ENCODE measurements at places on chromosomes 1 and 21.

- DNase-seq, result no peak
These were observed 23.8 kb upstream of the IFNAR1 start for GRCh38 chr21:33300701-33301631.

- no peak for DNase-seq
These were observed 4.6 kb downstream of the PRUNE1 start for GRCh38 chr1:151012684-151013471.

DNA sequence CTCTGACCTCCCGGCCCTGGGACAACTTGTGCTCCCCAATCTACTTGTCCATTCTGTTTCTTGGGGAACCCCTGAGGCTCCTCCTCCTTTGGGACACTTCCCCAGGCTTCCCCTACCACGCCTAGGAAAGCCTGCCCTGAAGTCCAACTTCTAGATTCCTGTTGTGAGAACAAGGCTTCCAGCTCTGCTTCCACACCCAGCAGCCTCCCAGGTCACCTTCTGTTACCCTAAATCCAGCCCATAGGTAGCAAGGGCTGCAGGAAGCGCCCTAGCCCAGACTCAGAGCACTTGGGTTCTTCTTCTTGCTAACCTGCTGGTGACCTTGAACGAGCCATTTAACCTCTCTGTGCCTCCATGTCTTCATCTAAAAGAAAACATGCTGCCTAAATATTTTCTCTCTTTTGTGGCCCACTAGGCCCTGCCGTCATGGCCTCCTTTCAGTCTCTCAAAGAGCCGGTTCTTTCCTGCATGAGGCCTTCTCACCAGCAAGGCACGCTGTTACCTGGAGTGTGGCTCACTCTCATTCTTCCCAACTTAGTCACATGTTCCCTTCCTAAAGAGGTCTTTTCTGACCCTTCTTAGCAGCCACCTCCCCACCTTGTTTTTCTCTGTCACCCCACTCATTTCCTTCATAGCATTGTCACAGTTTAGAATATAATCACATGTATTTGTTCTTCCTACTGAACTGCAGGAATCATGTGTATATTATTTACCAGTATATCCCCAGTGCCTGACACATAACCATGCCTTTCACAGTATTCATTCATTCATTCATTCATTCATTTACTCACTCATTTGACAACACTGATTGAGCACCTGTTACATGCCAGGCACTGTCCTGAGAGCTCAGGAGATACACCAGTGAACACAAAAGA is 1.4 kb downstream of the CAPN2 start:
- DNase-seq, result no peak

DNA sequence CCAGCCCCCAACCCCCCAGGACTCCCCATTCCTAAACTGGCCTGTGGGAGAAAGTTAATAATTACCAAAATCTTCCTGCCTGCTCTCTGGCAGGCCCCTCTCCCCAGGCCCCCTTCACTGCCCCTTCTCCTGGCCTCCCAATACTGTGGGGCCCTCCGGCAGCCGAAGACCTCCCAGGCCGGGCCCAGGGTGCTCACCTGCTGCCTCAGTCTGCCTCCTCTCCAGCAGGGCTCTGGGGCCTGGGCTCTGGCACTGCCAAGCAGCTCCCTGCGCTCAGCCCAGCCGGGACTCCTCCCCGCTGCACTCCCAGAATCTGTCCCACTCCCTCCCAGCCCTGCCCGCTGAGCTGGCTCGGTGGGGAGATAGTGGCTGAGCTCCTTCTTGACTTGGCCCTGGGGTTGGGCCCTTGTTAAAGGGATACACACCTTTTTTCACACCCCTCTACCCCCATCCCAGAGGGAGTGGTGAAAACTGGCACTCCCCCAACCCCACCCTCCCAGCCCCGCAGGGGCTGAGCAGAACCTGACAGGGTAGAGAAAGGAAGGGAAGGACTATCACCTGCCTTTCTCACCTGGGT is at the start of gene S100A16:
Gene S100A16 (minus strand): TSS at position 383 of the 577 bp plus-strand sequence. CDS start 4,986 bp downstream, outside the sequence.
- DNase-seq, result no peak

DNA sequence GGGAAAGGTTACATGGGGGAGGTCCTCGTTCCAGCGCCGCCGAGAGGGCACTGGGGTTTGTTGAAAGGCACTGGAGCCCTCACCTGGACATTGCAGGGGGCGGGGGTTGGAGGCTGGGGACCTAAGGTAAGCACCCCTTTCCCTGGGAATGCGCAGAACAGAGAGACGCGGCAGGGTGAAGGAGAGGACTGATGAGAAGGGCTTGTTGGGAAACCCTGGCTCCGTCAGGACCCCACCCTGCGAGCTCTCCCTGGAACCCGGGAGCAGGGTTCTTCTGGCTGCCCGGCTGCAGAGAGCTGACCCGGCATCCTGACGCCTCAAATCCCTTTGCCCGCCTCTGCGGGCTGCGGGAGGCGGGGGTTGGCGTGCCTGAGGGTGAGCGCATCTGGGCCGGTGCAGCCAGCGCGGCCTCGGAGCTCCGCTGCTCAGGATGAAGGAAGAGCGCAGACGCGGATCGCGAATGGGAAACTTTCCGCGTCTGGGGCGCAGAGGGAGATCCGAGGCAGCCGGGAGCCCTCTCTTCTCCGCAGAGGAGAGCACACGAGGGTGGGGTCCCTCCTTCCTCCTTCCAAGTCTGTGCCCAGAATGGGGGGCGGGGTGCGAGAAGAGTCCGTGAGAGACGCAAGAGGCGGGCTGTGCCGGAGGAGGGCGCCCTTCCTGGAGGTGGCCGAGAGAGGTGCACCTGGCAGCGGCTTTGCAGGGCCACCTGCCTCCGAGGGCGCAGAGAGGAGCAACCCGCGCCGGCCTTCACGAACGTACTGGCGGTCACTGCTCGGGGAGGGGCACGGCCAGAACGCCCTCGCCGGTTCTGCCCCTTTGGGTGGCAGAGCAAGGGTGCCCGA is 2.4 kb downstream of the IGSF21 start:
- no peak for DNase-seq

GRCh38 chr1:180581635-180582039 is 22.9 kb downstream of the OVAAL start:
- DNase-seq, result no peak

DNA sequence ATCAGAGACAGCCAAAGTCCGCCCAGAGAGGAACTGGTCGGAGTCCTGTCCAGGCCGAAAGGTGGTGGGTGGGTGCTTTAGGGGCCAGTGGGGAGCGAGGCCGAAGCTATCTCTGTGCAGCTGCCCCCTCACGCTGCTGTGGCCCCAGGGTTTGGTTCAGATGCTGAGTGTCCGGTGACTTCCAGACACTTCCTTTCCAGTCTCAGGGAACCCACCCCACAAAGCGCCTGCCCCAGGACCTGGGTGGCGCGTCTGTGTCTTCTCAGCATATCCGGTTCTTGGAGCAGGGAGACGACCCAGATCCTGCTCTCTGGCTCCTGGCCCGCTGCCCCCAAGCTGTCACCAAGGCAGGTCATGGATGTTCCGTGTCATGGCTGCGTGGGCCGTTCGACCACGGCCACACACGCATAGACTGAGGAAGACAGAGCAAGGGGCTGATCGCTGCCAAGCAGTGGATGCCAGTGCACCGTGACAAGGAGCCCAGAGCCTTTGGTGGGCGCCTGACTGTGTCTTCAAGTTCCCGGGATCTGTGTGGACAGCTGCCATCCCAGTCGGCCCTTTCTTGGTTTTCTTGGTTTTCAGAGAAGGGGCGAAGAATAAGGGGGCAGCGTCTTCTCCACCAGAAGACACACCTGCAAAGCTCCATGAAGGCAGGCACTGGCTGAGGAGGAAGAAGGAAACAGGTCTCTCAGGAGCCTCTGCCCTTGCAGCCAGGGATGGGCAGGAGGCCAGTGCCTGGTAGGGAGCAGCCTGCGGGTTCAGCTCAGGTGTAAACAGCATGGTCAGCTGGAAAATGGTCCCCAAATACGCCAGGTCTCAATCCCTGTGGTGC is 22.9 kb upstream of the COL18A1 start:
- DNase-seq, result no peak

DNA sequence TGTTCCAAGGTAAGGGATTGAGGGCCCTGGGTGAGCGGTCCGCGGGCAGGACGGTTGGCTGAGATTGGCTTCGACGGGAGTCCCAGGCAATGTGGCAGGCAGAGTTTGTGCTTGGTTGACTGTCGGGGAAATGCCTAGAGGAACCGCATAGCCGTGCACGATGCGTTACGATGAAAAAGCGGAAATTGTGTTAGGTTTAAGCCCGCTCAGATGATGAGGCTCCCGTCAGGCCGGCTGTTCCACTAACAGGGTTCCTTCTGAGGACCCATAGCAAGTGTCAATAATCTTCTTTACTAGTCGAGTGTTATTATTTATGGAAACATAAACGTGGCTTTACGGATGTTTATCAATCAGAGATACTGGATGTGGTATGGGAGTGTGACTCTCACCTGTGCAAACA is 117.8 kb upstream of the COL6A1 start:
- DNase-seq, result no peak

DNA sequence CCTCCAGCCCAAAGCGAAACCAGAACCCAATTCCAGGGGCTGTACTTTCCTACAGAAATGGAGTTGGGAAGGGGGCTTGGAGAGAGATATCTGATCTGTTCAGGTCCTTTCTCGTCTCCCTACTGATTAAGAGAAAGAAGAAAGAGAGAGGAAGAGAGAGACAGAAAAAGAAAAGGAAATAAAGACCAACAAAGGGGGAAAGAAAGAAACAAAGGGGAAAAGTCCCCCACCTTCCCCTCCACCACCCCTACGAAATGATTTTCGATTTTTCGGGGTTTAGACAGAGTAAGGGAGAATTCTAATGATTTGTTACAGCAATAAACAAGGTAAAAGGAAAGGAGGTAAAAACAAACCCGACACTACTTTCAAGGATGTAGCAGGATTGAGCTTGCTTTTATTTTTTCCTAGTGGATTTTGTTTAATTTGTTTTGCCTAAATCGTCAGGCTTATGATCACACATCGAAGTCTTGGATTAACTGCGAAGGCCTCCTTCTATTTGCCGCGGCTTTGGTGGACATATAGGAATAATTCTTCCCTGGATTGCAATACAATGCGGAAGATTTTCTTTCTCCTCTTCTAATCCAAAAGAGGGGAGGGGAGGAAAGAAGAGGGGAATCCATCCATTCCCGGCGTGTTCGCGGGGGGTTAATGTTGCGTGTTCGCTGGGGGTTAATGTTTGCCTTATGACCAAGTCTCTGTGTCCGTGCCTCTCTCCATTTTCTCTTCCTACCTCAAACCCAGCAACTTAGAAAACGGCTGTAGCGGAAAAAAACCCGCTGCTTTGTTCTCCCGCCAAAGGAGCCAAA is 1.9 kb downstream of the TAL1 start:
- DNase-seq, result peak; percentile 51

DNA sequence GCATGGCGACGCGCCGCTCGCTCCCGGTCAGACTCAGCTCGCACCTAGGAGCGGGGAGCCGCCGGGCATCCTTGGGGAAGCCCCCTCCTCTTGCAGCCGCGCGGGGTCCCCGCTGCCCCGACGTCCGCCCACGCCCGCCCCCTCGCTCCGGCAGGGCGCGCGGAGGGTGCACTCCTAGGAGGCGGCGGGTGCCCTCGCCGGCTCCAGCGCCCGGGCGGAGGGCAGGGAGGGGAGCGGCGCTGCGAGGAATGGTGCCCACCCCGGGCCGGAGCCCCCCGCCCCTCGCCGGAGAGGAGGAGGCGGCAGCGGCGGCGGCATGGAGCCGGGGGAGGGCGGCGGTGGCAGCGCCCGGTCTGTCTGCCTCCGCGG is 488 bp downstream of the FAM78B start:
- no peak for DNase-seq

DNA sequence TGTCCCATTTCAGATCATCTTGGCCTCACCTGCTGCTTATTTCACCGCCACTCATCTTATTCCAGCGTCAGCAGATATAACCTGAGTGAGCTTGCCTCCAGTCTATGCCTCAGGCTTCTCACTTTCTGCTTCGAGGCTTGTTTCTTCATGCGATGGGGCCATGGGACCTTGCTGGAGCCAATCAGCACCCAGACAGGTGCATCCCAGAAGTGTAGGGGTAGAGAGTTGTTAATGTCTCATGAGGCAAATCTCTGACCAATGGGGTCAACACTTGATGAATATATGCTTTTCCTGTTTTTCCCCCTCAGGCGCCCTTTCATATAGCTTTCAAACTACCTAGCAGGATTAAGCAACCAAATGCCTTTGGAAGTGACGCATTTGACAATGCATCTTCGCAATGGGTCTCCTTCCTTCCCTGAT is 935 bp upstream of the YIPF1 start:
- DNase-seq, result no peak

- DNase-seq, result no peak
These were observed 88.4 kb downstream of the EPB41 start for GRCh38 chr1:29002792-29003191.

DNA sequence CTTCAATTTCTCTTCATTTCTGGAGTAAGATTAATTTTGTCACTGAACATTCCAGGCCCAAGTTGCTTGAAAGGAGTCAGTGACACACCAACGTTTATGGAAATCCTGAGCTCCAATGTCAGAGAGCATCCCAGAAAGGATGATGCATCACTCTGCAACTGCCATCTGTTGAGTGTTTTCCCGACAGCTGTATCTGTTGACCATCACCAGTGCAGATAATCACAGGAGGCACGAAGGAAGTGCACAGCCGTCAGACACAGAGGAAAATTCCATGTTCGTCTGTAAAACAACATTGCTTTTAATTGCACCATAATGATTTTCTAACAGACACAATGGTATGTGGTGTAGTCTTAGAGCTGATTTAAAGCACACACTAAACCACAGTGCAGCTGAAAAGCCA is 376.7 kb upstream of the ADGRL2 start:
- DNase-seq, result no peak

- DNase-seq, result no peak
These were observed 54.2 kb downstream of the WDR64 start for GRCh38 chr1:241706257-241706656.

DNA sequence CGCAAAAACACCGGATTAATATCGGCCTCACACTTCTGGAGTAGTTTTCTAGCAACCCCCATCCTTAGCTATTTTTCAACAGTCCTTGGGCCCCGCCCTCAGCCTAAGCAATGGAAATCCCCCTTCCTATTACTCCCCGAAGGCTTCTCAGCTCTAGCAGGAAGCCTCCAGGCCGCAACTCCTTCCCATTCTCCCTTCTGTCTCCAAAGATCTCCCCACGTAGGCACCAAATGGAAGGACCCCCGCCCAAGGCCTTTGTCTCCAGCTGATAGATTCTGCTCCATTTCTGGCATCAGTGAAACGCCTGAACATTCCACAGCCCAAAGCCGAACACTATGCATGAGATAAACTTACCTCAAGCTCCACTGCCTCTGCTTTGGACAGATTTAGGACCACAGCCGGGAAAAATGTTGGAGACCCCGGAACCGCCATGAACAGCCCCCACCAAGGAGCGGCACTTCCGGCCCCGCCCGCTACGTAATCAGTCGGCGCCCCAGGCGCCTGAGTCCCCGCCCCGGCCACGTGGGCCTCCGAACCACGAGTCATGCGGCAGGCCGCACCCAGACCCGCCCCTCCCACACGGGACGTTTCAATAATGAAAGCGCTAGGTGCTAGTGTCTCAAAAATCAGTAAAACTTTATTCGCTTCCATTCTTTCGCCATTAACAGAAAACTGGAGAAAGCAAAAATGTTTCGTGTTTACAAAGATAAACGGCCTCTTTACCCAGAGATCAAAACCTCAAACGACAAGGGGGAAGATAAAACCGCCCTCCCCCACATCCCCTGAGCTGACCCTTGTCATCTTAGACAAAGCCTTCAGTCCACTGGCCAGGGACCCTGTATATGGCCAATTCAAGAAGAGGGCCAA is at the start of gene NRAS:
Gene NRAS (minus strand): TSS at position 468 of the 867 bp plus-strand sequence. CDS start 611 bp downstream, outside the sequence.
- DNase-seq, result peak; percentile 89

- DNase-seq, result no peak
These were observed 29.9 kb upstream of the EXO1 start for GRCh38 chr1:241817956-241818612.

All from NCI-H2227 treated with DMSO at 0.1 percent for 48 hours (cell line).